ENCODE measurements at places on chromosomes 7 and 10.

- no peak for DNase-seq
These were observed 62.2 kb downstream of the SAMD9 start for GRCh38 chr7:93055543-93056107.

GRCh38 chr7:13217768-13218167 lies 530.3 kb downstream of the ARL4A start:
- no peak for DNase-seq

DNA sequence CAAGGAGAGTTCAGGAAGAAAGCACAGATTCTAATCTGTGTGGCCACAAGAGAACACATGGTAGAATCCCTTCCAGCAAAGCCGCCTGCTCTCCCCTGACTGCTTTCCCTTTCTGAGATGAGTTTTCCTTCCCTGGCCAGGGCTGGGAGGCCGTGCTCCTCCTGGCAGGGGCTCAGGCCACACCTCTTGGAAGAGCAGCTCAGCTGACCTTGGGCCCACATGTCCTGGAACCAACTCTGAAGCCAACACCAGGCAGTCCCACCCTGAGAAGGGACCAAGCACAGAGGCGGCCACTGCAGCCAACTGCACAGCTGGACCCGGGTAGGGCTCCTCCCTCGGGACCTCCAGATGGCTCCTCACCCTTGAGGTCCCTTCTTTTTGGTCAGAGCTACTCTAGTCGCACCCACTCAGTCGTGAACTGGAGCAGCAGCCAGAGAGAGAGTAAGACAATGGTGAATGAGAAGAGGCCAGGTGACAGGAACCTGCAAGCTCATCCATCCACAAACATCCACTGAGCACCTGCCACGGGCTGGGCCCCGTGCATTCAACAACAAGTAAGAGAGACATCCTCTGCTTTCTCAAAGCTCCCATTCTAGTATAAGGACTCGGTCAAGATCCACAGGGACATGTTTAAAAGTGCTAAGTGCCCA lies 40.3 kb downstream of the FAM53B start:
- no peak for DNase-seq

DNA sequence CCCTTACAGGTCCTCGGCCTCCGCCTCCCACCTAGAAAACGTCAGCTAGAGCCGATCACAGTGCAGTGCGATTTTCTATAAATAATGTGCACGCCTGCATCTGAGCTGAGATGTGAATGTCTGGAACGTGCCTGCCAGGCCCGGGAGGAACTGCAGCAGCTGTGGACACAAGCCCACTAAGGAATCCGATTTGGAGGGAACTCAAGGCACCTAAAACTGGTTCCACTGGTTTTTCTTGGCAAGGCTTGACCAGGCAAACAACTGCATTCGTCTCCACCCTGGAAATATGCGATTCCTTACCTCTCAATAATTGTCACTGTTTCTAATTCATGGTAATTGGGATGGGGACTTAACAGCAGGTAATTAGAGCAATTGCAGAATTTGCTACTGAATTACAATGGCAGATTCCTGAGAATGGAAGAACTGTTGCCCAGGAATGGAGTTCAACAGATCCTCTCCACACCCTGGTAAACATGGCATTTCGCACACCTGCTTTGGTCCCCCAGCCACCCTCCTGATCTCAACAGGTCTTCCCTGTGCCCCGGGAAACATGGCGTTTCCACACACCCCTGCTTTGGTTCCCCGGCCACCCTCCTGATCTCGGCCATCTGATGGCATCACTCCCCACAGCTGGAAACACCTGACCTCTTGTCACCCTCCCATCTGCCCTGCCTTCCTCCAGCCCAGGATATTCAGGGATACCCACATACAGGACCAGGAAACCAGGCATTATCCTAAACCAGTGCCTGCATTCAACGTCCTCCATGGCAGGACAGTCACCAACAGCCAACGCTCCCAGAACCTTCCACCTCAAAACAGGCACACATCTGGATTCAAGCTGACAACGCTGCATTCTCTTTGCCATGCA lies 76.0 kb downstream of the DIP2C start:
- no peak for DNase-seq

- no peak for DNase-seq
These were observed 280.1 kb downstream of the FRMD4A start for GRCh38 chr10:14050598-14050997.
